Mucosa of gallbladder (tissue), 1 donor: ENCODE measurements at places on chromosomes 11 and 22.

DNA sequence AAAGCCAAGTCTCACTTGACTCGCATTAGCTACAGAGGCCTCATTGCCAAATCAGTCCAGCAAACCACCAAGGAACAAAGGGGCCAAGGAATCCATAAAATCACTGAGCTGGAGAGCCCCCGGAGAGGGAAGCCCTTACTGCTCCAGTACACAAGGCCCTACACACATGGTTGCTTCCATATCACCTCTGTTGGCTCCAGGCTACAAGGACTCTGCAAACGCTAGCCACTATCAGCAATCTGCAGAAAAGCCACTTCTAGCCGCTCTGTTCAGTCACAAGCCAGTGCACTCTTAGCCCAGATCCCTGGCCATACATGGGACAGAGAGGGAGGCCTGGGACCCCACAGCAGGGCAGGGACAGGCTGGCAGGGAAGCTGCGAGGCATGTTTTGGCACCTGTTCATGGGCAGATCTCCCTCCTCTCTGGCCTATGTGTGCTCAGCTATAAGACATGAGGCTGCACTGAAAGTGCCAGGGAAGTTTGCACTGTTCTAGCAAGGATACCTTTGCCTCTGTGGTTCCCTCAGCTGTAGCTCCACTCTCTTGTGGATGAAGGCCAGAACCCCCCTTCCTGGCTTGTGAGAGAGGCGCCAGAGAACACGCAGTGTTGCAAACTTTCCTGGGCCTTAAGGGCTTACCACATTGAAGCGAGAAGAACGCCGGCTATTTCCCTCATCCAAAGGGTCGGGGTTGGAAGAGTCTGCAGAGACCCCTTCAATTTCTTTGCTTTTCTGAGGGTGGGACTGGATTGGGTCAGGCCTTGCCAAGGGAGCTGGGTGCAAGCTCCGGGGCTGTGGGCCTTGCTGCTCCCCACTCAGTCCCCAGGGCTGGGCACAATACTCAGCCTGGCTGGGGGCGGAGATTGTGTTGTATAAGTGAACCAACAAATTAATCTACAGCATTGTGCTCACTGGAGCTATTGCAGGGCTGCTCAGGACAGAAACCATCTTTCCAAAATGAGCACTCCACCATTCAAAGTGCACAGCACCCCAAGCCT lies 108.7 kb upstream of the PITPNB start:
- DNase-seq = no peak

- no peak for DNase-seq
Measured at GRCh38 chr11:10604340-10604748, 35.9 kb upstream of the LYVE1 start.

DNA sequence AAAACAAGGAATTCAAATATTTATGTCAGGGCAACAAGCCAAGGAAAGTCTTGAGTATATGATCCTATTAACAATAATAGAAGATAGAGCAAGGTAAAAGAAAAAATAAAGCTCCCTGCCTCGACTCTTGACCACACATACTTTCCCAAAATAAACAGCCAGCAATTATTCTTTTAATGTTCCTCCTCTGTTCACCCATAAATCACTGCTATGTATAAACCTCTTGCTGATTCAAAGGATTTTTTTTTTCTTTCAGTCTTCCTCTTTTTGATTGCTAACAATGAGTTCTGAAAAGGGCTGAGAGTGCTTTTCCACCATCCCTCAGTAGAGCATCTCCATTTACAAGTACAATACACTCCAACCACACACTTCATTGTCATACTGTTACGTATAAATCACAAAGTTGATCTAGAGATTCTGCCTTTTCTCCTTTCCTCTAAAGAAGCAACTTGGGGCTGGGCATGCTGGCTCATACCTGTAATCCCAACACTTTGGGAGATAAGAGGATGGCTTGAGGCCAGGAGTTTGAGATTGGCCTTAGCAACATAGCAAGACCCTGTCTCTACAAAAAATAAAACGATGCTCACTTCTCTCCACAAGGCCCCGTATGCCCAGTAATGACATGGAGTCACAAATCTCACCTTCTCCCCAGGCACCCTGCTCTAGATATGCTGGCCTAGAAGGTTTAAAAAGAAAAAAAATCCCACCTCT lies 24.0 kb downstream of the RAB30 start:
- no peak for DNase-seq

GRCh38 chr11:75275581-75275980 lies 35.0 kb downstream of the TPBGL start:
- DNase-seq = peak; percentile 49

- no peak for DNase-seq
Measured at GRCh38 chr11:92867913-92868619, 101.4 kb upstream of the MTNR1B start.

DNA sequence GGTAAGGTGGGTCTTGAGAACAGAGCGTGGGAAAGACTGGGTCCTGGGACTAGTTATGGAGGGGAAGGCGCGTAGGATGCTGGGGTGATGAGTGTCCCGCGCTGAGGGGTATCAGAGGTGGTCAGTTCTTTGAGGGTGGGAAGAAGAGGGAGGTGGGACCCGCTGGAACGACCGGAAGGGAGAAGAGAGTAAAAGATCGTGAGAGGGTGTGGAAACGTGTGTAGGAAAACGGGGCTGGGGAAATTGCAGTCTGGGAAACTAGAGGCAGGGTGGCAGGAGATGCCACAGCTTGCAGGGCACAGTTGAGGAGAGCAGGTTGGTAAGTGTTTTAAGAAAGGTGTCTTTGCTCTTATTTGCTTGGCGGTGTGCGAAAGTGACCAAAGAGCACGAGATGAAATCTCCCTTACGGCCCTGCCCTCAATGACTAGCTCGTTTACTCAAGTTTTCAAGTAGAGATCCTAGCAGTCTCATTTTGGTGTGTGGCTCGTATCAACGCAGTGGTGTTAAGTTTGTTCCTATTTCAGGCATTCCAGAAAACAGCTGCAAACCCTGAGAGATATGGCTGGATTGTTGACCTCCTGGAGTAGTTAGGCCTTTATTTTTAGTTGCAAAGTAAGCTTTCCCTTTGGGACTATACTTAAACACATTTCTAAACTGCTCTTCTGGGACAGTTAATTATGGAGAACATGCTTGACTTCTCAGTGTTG lies 615 bp downstream of the STT3A start:
- no peak for DNase-seq

DNA sequence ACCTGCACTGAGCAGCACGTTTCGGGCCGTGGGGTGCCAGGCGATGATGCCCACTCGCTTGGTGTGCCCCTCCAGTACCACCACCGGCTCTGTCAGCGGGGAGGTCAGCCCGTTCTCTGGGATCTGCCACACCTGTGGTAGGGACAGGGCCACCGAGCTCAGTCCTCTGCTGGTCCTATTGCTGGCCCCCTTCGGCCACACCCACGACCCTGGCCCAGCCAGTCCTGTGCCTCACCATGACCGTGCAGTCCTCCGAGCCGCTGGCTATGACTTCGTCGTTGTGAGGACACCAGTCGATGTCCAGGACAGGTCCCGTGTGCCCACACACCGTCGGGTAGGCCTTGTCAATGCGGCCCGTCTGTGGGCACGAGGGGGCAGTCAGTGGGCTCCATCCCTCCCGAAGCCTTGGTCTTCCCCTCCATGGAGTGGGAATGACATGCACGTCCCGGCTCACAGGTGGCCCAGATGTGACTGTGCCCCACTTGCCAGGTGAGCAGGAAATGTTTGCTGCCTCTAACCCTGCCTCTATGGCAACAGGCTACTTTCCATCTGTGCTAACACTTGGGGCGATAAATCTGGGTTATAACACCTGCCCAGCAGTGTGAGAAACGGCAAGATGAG lies 1.4 kb downstream of the CORO1B start:
- DNase-seq = no peak

GRCh38 chr11:118834427-118835028 lies 43.6 kb upstream of the DDX6 start:
- no peak for DNase-seq

- DNase-seq = peak; percentile 86
Measured at GRCh38 chr11:23112987-23113886, 253.0 kb upstream of the CCDC179 start.
